ENCODE measurements at places on chromosomes 3 and 15.

- no peak for DNase-seq
Observed at GRCh38 chr3:23086331-23086730, 116.8 kb upstream of the UBE2E2 start.

DNA sequence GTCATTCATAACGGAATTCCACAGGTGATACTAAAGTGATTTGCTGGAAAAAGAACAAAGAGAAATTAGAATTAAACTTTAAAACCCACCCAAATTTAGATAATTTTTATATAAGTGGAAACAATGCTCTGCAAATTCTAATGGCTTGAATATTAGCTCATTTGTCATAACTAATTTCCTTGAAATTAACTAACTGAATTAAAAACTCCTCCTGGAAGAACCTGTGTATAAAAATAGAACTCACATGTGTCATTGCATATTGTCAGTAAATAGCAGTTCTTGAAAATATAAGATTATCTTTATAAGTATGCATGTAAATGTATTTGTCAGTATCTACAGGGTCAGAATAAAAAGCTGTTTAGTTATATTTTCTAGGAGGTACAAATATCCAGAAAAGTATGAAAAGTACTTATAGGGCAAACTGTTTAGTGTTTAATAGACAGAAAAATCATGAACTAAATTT, 16.3 kb downstream of the ZIC1 start:
- no peak for DNase-seq

GRCh38 chr3:13711911-13712650, 163.2 kb downstream of the FBLN2 start:
- DNase-seq = no peak

GRCh38 chr3:33417066-33417673, 23.0 kb downstream of the UBP1 start:
- no peak for DNase-seq

GRCh38 chr3:41352510-41352909, 153.2 kb downstream of the CTNNB1 start:
- no peak for DNase-seq

DNA sequence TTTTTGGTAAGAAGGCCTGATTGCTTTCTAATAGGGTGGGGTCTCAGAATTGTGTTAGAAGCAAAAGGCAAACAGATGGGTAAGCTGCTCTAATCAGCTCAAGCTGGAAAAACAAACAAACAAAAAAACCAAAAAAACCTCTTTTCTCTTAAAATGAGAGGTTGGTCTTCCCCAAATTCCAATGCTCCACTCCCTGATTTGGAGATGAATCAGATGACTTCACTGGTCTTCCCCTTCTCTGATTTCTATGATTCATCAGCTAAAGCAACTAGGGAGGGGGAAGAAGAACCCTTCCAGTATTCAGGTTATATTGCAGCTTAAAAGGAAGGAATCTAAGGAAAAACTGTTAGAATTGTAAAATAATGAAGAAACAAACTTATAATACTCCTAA, 9.6 kb upstream of the ANXA2 start:
- DNase-seq = no peak

- DNase-seq = no peak
Observed at GRCh38 chr3:41053220-41053619, 146.1 kb upstream of the CTNNB1 start.

GRCh38 chr3:37183375-37183831, 9.0 kb upstream of the LRRFIP2 start:
- DNase-seq = peak; percentile 6

DNA sequence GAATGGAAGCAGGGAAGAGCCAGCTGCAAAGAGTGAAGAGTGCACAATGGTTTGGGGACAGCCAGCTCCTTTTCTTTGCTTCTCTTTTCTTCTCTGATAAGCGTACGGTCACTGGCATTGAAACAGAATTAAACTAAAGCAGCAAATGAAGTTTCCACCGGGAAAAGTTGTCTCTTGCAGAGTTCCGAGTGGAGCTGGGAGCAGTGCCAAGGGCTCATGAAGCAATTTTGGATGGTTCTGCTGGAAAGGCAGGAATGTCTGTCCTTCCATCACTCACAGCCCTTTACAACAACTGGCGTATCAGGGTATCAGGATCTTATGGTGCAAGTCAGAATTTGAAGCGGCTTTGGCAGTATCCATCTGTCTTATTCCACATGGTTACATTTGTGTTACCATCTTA, 1042.9 kb downstream of the NTRK3 start:
- no peak for DNase-seq

GRCh38 chr3:194931347-194931746, 245.7 kb downstream of the FAM43A start:
- no peak for DNase-seq

DNA sequence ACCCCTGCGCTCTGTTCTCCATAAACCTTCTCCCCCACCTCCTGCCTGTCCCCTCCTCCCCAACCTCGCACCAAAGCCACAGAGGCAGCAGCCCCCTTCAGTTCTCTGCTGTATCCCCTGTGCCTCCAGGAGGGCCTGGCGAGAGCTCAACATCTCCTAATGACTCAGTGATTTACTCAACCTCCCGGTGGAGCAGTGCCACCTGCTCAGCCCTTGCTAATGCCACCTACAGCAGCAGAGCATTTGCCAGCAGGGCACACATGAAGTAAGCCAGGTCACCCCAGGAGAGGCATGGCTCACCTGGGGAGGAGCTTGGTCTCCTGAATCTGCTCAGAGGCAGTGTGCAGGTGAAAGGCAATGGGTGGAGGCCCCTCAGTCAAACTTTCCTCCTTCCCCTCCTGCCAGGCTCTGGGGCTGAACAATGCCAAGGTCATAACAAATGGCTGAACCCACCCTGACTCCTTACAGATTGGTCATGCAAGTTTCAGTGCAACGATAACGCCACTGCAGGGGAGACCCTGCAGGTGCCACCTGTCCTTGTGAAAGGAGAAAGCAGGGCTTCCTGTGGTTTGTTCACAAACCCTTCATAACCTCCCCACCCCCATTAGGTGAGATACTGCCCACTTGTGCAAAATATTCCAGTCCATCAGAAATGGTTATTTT, 19.8 kb downstream of the TRPM1 start:
- no peak for DNase-seq

DNA sequence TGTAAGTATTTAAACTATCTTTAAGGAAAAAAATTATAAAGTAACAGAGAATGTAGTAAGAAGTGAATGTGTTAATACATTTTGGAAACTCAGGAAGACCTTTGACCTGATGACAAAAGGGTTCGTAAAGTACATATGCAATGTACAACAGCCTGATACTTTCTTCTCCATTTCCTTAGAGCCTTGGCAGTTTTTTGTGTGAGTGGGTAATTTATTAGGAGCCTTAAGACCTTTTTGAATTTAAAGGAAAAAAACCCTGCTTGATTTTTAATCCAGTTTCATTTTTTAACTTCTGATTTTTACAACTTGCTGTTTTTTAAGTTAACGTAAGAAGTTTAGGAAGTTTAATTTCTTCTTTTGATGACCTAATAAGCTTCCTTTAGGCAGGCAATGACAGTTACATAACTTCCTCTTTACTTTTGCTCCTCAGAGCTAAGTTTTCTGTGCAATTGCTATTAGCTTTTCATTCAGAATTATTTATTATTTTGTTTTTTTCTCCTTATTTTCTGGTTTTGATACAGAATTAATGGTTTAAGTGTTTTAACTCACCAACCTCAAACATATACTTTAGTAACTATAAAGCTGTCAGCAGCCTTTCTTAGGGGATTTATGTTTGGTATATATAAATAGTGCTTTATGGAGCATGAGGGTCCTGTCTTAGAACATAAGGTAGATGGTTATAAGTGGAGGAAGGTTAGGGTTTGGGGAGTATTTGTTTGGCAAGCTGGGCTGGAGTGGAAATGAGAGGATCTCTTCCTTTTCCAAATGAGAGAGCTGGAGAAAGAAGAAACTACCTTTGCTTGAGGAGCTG, 35.2 kb downstream of the ARMC8 start:
- no peak for DNase-seq

Data from nucleus accumbens (tissue), 56 donors.